Dermis blood vessel endothelial cell (primary cell): ENCODE measurements at places on chromosomes 7 and 10. TPM values are rescaled to one million over a fixed set of nuclear protein-coding genes. Genes with fewer than 3 reads are reported as not detected.

NOS3 gene
- 33.4 and 103 TPM in 2 replicates for total RNA-seq

CYP2W1 gene
- total RNA-seq: not detected in 2 replicates

COA1 gene
- 37.2 and 47.3 TPM in 2 replicates for total RNA-seq

OR2A7 gene
- 0.05 TPM in 1 of 2 replicates, not detected in the other for total RNA-seq

UNCX gene
- total RNA-seq: not detected in 2 replicates

FAM180A gene
- not detected in 2 replicates for total RNA-seq

MEOX2 gene
- 46.5 and 53.9 TPM in 2 replicates for total RNA-seq

EN2 gene
- total RNA-seq: not detected in 2 replicates

IGFBP3 gene
- 4.8 and 18.0 TPM in 2 replicates for total RNA-seq

MLLT10 gene
- total RNA-seq: 35.4 and 48.9 TPM in 2 replicates

ATP5MK gene
- 152 and 350 TPM in 2 replicates for total RNA-seq

METTL27 gene
- total RNA-seq: 0.70 and 3.2 TPM in 2 replicates

TSPAN33 gene
- 0.19 TPM in 1 of 2 replicates, not detected in the other for total RNA-seq

IL2RA gene
- total RNA-seq: not detected in 2 replicates

LRGUK gene
- total RNA-seq: 0.05 and 0.17 TPM in 2 replicates

CYP2C8 gene
- under 0.01 and 0.05 TPM in 2 replicates for total RNA-seq

RNF148 gene
- total RNA-seq: 1.3 and 2.6 TPM in 2 replicates

RELN gene
- total RNA-seq: 412 and 787 TPM in 2 replicates

ASL gene
- 82.4 and 96.9 TPM in 2 replicates for total RNA-seq

ASAH2B gene
- 1.4 and 2.2 TPM in 2 replicates for total RNA-seq

CEP41 gene
- total RNA-seq: 11.4 and 12.4 TPM in 2 replicates

ZDHHC16 gene
- total RNA-seq: 38.7 and 39.8 TPM in 2 replicates

EDRF1 gene
- 18.8 and 19.1 TPM in 2 replicates for total RNA-seq

KNDC1 gene
- total RNA-seq: 0.28 TPM in 1 of 2 replicates, not detected in the other

AMZ1 gene
- total RNA-seq: under 0.01 TPM in 2 replicates

ADAM22 gene
- total RNA-seq: 1.1 and 2.0 TPM in 2 replicates

ENKUR gene
- 0.09 and 0.17 TPM in 2 replicates for total RNA-seq

CTNNA3 gene
- under 0.01 TPM in 1 of 2 replicates, not detected in the other for total RNA-seq

SLC26A3 gene
- total RNA-seq: not detected in 2 replicates

FEZF1 gene
- total RNA-seq: not detected in 2 replicates

LEP gene
- total RNA-seq: not detected in 2 replicates

ALDH18A1 gene
- total RNA-seq: 104 and 110 TPM in 2 replicates

FKBP14 gene
- total RNA-seq: 15.5 and 18.2 TPM in 2 replicates

MYO1G gene
- total RNA-seq: 0.09 and 0.17 TPM in 2 replicates

GIMAP2 gene
- 75.9 and 87.0 TPM in 2 replicates for total RNA-seq

KIAA1217 gene
- total RNA-seq: 7.5 and 15.3 TPM in 2 replicates

NEUROD6 gene
- not detected in 2 replicates for total RNA-seq

COL17A1 gene
- total RNA-seq: 0.34 and 0.84 TPM in 2 replicates

IFIT1B gene
- not detected in 2 replicates for total RNA-seq

PTN gene
- total RNA-seq: under 0.01 TPM in 1 of 2 replicates, not detected in the other

ZNF425 gene
- 3.5 and 3.9 TPM in 2 replicates for total RNA-seq

CYP3A4 gene
- not detected in 2 replicates for total RNA-seq

CALN1 gene
- total RNA-seq: 0.17 and 2.5 TPM in 2 replicates
